NCI-H187 treated with DMSO at 0.1 percent for 48 hours (cell line): ENCODE measurements at places on chromosomes 1 and 21.

- no peak for DNase-seq
Measured at GRCh38 chr1:185816460-185816859, 82.3 kb downstream of the HMCN1 start.

DNA sequence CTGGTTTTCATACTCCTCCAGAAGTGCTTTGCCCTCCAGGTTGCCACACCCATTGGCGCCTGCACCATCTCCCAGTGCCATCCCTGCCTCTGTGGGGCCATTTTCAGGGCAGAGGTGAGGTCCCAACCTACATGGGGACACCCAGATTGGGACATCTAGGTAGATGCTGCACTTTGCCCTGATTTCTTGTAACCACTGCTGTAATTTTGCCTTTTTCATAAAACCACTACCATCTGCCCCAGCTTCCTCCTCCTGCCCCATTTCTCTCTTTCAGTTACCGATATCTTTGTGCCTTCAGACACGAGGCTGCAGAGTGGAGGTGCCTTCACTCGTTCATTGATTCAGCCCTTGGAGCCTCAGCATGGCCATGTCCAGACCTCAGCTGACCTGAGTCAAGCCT is 21.4 kb downstream of the FAAH start:
- DNase-seq, result no peak

GRCh38 chr1:181150273-181150672 is 61.8 kb downstream of the IER5 start:
- no peak for DNase-seq

DNA sequence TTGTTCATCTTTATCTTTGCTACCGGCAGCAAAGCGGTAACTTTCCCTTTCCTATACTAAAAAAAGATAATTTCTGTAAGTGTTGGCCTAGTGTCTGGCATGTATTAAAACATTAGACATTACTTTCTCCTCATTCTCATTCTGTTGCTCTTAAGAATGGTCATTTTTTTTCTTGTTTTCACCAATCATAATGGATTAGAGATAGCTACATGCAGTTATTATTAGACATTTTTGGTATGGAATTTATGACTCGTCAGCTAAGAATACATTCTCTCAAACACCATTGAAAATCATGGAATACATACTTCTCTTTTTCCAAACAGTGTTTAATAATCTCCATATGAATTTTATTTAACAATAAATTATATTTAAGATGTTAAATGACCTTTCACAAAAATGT is 1154.6 kb downstream of the BRINP3 start:
- DNase-seq, result no peak

GRCh38 chr1:239814306-239814881 is 277.3 kb upstream of the FMN2 start:
- no peak for DNase-seq

- no peak for DNase-seq
Measured at GRCh38 chr1:27575840-27576331, 28.1 kb downstream of the AHDC1 start.

GRCh38 chr1:20282533-20282932 is 8.1 kb upstream of the VWA5B1 start:
- DNase-seq, result no peak

GRCh38 chr1:6998267-6998666 is 213.0 kb downstream of the CAMTA1 start:
- DNase-seq, result no peak

DNA sequence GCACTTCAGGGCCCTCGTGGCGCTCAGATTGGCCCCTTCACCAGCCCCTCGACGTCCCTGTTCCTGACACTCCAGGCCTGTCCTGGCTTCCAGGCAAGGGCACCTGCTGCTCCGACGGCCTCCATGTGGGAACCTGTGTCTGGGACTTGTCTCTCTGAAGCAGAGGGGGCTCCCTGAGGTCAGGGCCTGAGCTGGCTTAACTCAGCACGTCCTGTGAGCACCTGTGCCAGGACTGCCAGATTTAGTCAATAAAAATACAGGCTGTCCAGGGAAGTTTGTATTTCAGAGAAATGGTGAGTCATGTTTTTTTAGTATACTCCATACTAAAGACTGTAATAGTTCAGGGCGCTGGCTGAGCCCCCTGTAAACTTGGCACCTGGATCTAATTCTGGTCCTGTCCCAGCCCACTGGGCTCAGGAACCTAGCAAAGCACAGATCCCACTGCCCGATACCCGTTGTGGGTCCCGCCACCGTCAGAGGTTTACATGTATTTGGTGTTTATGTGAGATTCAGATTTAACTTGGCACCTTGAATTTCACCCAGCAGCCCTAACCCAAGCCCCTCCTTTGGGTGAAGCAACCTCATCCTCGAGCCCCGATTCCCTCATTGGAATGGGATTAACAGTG is 109.9 kb upstream of the IFFO2 start:
- no peak for DNase-seq

DNA sequence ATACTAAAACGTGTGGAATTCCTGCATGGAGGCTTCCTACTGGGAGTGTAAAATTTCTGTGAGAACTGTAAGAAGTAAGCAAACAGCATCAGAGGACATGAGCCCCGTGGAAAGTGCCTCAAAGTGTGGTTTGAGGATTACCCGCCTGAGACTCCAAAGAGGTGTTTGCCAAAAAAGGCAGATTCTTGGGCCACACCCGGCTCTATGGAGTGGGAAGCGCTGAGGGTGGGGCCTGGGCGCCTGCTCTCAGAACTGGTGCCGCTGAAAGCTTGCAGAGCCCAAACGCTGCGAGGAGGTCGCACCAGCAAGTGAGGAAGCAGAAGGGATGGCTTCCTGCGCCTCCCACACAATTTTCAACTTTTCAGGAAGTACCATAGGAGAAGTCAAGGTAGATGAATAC is 43.0 kb upstream of the PSEN2 start:
- no peak for DNase-seq

GRCh38 chr1:41356752-41357151 is 4.5 kb upstream of the FOXO6 start:
- DNase-seq, result no peak

GRCh38 chr21:29343519-29343918 is 44.8 kb downstream of the BACH1 start:
- DNase-seq, result no peak

DNA sequence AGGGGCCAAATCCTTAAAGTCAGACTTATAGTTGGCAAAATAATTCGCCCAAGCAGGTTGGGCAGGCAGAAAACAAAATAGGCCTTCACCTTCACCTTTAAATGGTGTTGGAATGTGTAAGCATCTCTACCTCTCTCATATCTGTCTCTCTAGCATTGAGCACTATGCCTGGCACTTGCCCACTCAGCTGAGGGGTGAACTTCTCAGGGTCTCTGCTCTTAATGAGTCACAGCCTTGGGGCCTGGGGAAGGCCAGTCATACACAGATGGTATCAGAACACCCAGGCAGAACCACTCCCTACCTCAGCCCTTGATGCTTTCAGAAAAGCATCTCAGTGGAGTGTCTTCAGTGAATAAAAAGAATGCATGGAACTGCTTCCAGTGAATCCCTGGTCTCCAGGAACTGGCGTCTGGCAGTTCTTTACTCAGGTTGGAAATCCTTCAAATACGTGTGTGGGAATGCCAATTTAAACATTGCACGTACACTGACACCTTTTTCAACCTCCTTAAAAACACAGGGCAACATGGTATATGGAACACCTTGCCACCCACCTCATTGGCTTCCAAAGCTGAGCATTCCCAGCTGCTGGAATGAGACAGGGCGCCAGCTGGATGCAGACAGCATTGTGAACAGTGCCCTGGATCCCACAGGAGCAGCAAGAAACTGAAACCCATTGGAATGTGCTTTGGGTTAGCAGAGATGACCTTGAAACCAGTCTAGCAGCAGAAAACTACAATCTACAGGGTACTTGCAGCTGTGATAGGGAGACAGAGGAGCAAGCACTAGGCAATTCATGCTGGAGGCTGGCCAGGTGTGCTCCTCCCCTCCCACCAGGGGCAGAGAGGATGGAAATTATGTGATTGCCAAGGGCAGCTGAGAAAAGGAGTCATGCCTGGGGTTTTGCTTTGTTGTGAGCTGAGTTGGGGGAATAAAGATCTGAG is 30.0 kb downstream of the ZNF697 start:
- no peak for DNase-seq

GRCh38 chr1:201299968-201300367 is 16.7 kb downstream of the PKP1 start:
- DNase-seq, result no peak

DNA sequence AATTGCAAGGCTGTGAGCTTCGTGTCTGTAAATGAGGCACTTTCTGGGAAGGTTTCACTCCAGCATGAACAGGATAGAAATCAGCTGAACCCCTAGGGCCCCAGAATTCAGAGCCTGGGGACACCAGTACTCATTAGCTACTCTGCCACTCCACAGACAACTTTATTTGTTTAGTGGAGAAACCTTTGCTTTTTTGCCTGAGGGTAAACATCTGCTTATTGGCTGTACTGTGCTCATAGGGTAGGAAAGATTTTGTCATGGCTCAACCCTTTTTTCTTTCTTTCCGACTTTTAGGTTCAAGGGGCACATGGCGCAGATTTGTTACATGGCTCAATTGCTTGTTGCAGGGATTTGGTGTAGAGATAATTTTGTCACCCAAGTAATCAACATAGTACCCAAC is 138.4 kb upstream of the BACE2 start:
- DNase-seq, result no peak

DNA sequence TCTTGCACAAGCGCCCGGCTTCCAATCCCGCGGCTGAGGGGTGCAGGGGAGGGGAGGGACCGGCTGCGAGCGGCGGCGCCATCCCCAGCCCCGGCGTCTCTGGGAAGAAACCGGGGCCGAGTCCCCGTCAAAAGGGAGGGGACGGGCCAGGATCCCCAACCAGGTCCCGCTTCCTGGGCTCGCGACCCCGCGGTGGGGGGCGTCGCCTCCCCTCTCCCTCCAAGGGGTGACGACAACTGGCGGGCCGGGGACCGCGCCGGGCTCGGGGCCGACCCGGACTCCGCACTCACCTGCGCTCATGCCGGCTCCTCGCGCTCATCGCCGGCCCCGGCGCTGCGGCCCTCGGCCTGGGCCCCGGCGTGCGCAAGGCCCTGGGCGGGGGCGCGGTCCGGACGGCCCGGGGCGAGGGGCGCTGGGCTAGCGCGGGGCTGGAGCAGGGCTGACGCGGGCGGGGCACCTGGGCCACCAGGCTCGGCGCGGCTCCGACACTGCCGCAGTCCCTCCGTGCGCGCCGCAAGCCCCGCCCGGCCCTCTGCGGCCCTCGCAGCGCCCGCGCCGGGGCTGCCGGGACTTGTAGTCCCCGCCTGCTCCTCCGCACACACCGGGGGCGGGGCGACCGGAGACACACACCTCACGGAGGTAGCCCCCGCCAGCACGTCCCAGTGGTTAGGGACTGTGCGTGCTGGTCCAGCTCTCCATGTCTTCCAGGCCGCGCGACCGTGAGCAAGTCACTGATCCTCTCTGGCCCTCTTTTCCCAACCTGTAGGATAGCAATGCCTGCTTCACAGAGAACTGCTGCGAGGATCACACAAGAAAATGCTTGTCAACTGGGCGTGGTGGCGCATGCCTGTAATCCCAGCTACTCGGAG is at the start of gene ATP13A2:
TSS of gene ATP13A2 (minus strand) at position 490 of the 869 bp plus-strand sequence. CDS start at position 300, 190 bp downstream.
- peak; percentile 19 for DNase-seq

DNA sequence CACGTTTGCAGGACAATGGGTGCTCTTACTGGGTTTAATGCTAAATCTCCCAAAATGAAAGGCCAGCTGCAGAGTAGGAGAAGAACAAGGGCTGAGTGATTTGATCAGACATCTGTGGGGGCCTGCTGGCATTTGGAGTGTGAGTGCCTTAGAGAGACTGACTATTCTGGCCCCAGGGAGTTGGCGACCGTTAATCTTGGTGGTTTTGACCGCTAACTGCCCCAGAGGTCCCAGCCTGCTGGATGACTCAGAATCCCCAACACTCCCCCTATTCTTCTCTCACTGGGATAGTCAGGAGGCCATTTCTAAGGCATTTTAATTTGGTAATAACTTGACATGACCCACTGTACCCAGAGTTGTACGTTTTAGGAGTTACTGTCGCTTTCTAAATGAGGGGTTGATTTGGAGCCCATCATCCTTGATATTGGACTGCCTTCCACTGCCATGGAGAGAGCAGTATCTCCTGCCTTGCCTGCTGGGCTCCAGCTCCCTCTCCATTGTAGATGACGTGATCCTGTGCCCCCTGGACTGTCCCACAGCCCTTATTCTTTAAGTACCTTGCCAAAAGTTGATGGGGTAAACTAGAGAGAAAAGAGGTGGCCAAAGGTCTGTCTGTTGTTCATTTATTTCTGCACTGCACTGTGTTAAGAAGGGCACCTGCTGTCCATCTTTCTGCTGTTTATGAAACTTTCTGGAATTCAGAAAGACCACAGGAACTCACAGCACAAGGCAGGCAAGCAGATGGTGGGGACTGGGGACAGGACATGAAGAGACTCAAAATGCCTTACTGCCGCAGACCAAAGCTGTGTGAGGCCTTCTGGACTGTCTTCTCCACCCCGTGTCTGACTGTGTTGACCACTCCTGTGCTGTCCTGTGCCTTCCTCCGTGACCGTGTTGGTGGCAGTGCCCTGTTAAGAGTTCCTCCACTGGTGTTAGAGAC is 98.2 kb upstream of the ARTN start:
- DNase-seq, result no peak

DNA sequence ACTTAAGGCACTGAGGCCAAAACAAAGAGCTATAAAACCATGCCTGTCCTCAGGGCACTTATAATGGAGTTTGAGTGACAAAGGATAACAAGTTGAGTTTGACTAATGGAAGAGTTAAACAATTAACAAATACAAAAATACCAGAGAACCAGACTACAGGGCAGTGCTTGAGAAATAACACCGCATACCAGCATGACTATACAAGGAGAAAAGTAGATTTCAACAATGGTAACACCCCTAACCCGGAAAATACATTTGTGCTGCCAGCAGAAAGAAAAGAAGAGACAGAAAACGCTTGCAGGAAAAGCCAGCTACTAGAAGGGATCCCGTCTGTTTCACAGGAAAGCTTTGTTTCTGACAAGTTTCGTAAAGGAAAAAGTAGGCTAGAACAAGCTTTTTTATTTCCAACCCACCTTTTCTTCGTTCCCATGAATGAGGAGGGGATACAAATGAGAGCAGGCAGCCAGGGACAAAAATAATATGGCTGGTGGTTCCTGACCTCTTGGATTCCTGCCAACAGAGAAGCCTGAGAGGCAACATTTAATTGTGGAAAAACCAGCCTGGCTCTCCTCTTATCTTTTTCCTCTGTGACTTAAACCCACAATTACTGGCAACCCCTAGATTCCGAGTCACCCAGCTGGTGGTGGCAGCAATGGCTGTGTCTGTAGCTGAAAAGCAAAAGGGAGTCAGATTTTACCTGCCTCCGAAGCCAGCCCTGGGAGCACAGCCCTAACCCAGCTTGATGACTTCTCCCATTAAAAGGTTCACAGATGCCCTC is 56.5 kb downstream of the WLS start:
- no peak for DNase-seq

DNA sequence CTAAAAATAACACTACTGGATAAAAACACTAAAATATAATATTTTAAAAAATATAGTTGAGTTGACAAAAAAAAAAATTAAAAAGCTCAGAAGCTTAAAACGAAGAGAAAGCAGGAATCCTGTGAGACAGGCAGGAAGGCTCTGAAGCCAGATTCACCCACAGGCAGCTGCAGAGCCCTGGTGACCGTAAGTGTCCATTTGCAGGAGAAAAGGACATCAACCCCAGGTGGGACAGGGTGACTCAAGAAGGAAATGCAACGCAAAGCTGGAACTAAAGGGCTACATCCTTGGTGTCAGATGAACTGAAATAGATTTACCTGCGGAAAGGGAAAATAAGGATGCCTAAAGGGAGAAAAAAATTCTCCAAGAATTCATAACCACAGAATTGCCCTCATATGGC is 46.8 kb downstream of the USP24 start:
- DNase-seq, result no peak

GRCh38 chr1:119975006-119975405 is 78.7 kb upstream of the ADAM30 start:
- no peak for DNase-seq

GRCh38 chr1:152335399-152335798 is 10.4 kb upstream of the FLG start:
- DNase-seq, result no peak
